ENCODE measurements at places on chromosomes 12 and 14.

- DNase-seq: no peak
These were observed 42.1 kb downstream of the CIT start for GRCh38 chr12:119835068-119835467.

DNA sequence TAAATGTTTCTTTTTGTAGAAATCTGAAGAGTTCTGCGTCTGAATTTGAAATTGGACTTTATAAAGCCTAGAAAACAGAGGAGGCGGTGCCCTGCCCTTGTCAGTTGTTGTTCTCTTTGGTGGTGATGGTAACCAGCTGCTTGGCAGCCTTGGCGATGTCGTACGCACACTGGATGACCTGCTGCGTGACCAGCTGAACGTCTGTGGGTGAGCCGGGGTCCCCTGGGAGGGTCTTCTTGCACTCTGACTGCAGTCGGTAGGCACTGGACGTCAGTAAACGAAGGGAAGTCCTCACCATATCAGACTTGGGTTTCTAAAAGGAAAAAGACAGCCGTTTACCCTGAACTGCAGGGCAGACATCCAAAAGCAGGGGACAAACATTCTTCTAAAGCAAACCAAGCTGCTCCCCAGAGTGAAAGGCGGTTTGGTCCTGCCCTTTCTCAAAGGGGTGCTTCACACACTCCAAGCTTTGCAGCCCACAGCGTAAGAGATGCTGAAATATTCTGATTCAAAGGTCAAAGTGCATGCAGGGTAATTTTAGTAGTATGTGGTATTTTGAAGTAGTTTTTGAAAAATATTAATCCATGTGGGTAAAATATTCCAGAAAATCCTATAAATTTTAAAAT is 32.9 kb downstream of the TCHP start:
- DNase-seq: no peak

DNA sequence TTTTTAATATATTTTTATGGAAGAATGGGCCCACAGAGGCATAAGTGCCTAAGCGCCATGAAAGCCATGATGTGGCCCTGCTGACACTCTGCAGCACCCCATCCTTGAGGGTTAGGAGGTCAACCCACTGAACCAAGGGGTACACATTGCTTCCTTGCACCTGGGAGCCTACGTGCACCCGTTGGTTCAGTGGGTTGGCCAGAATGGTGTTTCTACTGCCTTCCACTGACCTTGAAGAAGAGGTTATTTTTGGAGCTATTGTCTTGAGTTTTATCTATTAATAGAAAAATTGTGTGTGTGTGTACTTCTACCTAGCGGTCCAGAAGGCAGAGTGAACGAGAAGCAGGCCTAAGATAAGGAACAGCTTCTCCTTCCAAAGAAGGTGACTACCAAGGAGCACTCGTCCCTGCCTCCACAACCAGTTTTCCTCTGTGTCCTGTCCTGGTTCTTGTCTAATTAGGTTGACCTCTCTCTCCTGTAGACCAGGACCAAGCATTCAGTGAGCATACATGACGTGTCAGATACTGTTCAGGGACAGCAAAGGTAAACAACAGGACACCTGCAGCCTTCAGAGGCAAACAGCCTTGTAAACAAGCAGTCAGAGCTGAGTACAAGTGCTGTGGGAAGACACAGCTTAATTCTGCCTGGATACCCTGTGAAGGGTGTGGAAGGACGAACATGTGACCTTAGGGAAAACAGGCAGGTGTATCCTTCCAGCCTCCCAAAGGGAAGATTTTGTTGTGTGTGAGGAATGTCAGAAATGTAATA is 30.4 kb upstream of the PLEK2 start:
- no peak for DNase-seq

DNA sequence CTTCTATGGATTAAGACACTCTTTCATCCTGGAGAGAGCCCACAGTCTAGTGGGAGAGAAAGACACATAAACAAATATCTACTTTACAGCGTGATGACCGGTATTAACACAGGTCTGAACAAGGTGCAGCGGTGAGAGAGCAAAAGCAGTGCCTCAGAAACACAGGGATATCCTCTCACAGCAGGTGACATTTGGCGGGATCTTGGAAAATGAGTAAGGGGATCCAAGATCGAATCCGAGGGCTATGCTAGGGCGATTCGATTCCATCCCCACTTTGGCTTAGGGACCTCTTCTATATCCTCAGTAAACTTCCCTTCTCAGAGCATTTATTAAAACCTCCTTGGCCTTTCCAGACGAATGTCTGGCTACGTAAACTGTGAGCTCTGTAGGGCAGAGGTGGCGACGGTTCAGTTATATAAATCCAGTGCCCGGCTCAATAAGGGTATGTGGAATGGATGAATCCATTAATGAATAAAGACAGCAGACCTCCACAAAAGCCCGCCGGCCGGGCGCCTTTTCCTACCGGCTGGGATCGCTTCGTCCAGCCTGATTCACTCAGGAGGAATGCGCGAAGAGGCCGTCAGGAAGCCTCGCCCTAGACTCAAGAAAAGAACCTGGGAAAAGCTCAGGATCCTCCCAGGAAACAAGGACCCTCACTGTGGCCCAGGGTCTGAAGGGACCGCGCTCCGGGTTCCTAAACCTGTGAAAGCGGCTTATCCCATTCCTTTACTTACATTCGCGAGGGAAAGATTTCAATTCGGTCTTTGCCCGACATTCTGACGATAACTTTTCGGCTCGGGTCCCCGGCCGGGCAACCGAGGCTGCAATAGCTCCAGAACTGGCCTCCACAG is 455 bp downstream of the ATP6V1D start:
- peak; percentile 19 for DNase-seq

DNA sequence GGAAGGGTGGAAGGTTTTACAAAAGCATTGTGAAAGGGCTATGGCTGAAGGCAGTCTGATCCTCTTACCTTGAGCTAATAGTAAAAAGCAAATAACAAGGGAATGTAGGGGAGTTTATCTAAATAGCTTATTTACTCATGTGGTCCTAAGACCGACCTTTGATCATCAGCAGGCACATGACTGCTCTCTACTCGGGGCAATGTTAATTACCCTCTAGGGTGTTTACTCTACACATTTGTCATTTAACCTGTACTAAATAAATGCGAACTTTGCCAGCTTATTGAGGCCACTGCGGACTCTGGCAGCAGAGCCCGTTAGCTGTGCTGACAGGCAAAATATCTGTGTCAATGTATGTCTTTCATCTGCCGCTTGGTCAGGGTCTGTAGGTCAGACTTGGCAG is 768.3 kb upstream of the ATXN7L3B start:
- no peak for DNase-seq
